HAP-1 (cell line): ENCODE measurements at places on chromosomes 4 and X.
A peak's percentile ranks its signal among the peaks of the same experiment; 100 is the strongest.

- no peak for DNase-seq
These were observed 95.8 kb downstream of the RNF150 start for GRCh38 chr4:141037446-141037845.

- no peak for DNase-seq
These were observed 19.8 kb upstream of the ADD1 start for GRCh38 chr4:2823671-2824328.

- DNase-seq, result peak; percentile 88
These were observed at the start of gene ARMCX6 for GRCh38 chrX:101617211-101618191. TSS of gene ARMCX6 (minus strand) at chrX:101618000. CDS start at chrX:101616620, 1,380 bp downstream.

DNA sequence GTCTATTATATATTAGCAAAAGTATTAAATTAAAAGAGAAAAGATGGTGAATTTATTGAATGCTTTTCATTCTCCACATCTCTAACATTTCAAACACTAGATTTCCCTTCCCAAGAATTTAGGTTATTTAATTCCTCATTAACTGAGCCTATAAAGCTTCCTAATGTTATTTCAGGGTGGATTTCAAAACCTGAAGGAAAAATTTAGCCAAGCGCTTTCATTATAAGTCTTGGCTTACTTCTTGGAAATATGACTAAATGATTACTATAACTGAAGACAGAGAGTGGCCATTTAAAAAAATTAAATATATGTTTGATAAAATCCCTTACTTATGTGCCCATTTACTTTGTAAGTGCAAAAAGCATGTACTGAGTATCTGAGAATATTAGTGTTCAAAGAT is 141.8 kb upstream of the ARSJ start:
- DNase-seq, result no peak

DNA sequence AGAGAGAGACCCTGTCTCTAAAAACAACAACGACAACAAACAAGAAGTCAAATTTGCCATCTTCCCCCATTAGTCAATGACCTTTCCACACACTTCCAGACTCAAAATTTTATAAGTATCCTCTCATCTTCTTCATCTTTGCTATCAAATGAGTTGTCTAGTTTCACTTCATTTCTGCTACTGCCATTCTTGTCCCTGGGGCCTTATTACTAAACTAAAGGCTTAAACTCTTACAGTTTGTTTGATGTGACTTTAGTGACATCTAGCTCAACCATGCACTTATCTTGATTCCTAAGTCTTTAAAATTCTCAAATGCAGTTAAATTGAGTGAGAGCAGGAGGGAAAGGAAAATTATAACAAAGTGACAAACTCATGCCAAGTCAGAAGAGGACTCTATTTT is 271.8 kb upstream of the GK2 start:
- DNase-seq, result no peak

DNA sequence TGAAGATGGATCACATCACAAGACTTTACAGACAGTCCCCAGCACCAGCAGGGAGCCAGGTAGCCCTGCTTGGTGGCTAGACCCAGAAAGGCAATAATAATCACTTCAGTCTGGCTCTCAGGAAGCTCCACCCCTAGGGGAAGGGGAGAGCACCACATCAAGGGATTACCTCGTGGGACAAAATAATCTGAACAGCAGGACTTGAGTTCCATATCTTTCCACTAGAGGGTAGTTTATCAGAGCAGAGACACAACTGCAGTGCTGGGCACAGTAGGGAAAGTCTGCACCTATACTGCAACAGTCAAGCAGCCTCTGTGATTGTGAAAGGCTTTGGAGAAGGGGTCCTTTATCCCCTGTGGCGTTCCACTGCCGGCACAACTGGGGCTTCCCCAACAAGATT is 547.0 kb upstream of the POU3F4 start:
- no peak for DNase-seq

DNA sequence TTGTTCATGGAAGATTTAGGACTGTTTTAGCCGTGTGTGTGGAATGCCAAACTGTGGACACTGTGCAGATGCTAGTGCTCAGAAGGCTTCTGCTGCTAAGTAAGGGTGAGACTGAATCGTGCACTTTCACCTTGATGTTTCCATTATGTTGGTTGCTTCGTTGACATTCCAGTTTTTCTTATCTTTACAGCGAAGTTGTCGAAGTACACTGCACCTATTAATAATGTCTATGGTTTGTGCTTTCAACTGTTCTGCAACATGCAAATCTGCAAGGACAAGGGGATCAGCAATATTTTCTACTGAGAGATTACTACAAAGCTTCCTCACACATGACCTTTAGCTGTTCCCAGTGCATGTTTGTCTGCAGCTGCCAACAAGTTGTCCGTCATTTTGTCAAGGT is 67.7 kb downstream of the UGT2A3 start:
- no peak for DNase-seq

DNA sequence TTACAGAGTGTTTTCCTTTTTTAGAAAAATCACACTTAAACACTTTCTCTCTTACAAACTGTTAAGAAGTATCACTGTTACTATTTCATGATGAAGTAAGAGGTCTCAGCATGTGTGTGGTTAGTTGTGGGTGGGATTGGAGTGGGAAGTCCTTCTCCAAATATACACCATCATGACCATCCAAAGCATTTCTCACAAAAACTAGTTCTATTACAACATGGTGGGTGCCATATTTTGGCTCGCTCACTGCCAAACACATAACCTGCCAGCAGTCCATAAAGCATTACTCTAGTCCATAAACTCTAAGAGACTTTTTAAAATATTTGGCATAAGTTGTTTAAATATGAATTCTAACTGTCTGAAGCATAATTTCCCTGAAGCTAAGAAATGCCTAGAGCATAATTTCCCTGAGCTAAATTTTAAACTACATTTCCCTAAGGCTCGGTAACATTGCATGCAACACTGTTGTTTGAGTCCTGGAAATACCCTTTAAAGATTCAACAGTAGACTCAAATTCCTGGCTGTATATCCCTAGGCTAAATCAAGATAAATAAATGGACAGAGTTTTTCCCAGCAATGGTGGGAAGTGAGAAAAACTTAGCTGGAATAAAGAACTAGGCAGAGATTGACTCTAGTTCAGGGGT is 415.0 kb upstream of the INTU start:
- DNase-seq, result no peak

- no peak for DNase-seq
These were observed 171.1 kb upstream of the CXCL13 start for GRCh38 chr4:77434299-77435092.

DNA sequence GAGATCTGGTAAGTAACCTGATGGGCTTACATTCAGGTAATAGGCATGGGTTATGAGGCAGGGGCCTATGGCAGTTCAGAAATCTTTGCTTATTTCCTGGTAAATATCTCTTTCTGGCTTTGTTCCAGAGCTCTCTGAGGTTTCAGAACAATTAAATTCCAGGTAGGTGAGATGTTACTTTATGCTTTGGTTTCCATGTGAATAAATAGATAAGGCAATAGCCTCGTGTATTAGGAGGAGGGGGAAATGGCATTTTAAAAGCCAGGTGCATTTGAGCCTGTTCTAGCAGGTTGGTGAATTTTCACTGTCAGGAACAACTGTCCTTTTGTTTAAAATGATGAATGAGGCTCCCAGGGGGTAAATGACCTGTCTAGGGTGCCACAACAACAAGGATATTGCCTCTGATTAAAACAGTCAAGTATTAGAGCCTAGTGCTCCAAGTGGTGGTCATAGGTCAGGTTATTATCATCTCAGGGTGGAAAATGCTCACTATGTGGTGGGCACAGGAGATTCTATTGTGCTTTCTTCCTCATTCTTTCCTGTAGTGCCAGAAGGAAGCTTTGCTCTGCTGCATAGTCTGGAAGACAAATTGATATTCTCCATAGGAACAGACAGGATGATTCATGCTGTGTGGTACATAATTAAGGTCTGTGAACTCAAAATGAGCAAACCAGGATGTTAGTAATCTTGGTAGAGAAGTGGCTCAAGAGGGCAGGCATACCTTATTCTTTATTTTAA is 296.2 kb downstream of the INPP4B start:
- no peak for DNase-seq

- no peak for DNase-seq
These were observed 229.8 kb upstream of the LDB2 start for GRCh38 chr4:17128268-17128667.
